ENCODE measurements at places on chromosomes 2 and 18.

GRCh38 chr18:28177828-28178635 lies 1.1 kb upstream of the CDH2 start:
- peak; percentile 5 for DNase-seq

DNA sequence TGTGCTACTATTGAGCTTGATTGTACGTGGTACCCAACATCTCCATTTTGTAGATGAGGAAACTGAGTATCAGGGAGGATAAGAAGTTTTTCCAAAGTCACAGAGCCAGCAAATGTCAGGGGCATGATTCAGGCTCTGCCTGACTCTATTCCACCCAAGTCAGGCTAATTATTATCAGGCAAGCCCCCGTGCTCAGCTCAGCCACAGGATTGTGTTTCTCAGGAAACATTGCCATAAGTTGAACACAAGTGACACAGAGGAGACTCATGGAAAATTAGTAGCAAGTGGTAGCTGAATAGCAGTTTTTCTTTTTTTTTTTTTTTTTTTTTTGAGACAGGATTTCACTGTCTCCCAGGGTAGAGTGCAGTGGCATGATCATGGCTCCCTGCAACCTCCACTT lies 260.5 kb downstream of the C1D start:
- DNase-seq: no peak

GRCh38 chr2:181264441-181264840 lies 192.7 kb upstream of the ITGA4 start:
- DNase-seq: no peak

GRCh38 chr2:102139851-102140250 lies 2.7 kb upstream of the IL1R1 start:
- no peak for DNase-seq

- no peak for DNase-seq
Measured at GRCh38 chr2:235206980-235207579, 255.3 kb downstream of the SH3BP4 start.

GRCh38 chr2:119541476-119541875 lies 2.8 kb upstream of the CFAP221 start:
- no peak for DNase-seq

- no peak for DNase-seq
Measured at GRCh38 chr2:152594022-152594766, 123.1 kb downstream of the PRPF40A start.

- DNase-seq: no peak
Measured at GRCh38 chr2:60302377-60303126, 250.9 kb downstream of the BCL11A start.

GRCh38 chr2:106165561-106165960 lies 28.5 kb downstream of the UXS1 start:
- no peak for DNase-seq

DNA sequence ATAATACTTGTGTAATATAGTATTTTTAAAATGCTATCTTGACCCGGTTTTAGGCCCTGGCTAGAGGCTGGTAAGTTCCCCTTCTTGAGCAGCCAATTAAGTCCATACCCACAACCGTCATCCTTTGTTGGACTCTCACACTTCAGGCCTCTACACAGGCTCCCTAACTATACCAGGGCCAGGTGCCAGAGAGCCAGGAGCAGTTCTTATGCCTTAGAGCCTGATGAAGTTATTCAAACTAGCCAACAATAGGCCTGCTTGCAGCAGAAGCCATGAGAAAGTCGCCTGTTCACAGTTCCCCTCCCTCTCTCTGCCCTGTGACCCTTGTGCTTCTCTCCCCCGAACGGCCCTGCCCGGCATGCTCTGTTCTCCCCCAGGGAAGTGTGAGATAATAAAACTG lies 454.2 kb upstream of the KLHL29 start:
- no peak for DNase-seq

DNA sequence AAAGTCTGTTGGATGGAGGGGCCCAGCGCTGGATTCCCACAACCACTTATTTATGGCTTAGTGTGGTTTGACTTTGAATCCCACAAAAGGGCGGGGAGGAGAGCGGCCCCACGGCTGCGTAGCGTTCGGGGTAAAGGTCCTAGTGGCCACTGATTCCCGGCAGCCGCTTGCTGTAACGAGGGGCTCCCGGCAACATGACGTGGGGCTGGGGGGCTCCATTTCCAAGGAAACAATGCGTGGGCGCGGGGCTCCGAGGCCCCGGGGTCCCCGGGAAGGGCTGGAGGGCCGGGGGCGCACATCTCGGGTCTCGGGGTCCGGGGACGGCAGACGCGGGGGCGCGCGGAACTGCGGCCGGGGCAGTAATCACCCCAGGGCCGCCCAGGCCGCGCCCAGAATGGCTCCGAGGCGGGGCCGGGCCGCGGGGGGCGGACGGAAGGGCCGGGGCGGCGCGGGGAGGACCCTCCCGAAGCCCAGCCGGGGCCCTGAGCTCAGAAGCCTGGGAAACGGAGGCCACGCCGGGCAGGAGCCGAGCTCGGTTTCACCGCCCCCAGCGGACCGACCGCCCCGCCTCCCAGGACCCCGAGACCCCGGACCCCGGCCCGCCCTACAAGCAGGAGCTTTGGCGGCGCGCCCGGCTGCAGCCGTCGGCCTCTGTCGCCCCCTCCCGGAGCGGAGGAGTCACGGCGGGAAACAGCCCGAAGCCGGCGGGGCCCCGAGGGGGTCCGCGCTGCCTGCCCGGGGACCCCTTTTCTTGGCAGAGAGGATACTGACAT lies 11.9 kb upstream of the MLPH start:
- DNase-seq: peak; percentile 53

DNA sequence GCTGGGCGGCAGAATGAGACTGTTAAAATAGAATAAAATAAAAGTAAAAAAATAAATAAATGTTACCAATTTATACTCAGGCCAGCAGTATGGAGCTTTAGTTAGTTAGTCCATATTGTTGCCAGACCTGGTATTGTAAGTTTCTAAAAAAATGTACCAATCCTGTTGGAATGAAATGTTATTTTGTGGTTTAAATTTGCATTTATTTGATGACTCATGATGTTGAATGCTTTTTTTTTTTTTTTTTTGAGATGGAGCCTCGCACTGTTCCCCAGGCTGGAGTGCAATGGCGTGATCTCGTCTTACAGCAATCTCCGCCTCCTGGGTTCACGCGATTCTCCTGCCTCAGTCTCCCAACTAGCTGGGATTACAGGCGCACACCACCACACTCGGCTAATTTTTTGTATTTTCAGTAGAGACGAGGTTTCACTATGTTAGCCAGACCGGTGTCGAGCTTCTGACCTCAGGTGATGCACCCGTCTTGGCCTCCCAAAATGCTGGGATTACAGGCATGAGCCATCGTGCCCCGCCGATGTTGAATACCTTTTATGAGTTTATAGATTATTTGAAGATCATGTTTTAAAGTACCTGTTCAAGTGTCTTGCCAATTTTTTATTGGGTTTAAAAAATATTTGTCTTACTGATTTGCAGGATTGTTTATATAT lies 5.7 kb upstream of the PTPRN start:
- no peak for DNase-seq

DNA sequence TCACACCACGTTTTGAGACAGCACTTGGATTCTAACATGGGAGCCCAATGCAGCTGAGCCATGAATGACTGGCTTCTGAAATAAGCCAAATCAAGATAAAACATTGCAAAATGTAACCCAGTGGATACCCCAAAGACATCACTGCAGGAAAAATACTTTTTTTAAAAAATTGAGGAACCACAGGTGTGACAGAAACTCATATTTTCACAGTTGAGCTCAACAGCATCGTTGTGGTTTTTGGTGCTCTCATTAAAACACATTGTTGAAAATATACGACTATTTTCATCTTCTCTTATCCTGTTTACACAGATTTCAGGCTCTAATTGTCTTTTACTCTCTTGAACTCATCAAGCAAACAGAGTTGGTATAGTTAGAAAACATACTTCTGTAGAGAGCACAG lies 429.3 kb upstream of the VRK2 start:
- no peak for DNase-seq

DNA sequence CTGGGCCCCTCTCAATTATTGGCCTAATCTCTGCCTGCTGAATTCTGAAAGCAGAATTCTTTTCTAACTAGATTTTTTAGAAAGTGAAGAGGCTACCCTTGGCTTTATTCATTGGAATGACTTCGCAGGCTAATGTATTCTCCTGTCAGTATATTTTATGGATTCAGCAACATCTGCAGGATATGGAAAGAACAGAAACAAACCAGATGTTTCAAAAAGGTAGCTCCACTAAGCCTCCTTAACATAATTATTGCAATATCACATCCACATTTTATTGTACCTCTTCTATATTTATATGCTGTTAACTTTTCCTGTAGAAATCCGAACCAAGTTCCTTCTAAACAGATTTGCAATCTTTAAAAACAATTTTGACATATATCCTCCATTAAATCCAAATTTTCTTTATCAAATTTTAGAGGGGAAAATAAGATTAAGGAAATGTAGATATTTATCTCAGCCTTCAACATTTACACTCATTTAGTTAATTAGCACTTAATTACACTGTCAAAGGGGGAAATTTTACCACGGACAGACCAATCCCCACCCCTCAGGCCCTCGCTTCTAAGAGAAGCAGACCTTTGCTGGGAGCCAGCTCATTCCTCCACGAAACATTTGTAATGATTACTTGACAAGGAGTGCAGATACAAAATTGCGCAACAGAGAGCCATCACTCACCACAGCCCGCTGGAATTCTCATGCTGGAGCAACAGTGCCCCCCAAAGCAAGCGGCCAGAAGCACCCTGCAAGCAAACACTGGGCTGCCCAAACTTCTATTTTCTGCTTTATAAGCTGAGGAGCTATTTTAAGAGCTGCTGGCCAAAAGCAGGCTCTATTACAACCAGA lies 253.4 kb downstream of the ETAA1 start:
- peak; percentile 19 for DNase-seq

DNA sequence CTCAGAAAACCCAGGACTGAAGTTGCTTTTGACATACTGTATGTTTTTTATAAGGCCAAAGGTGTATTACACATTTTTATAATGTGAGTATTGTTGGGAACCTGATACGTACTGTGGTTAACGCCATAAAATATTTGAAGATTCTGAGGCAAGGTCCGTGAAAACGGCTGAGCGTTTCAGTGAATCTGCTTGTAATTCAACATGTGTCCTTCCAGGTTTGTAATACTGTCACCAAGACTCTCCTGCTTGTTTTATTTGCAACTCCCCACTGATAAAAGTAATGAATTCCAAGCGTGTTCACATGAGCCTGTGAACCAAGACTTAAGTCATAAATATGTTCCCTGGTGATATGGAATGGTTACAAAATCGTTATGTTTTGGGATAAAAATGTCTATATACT lies 23.9 kb upstream of the FRZB start:
- DNase-seq: no peak

DNA sequence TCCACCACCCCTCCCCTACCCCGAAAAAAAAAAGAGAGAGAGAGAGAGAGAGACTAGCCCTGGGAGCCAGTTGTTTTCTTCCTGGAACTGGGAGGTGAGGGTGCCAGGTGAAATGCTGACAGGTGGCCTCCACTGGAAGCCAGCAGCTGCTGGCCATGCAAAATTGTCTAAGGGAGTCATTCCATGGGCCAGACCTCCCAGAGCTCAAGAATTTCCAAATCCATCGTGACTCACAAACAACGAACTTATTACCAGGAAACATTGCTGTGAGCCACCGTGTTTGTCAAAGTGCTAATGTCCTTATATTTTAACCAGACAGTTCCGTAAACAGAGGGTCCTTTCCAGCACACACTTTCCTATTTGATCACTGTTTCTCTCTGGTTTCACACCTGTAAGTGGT lies 68.5 kb upstream of the PID1 start:
- DNase-seq: no peak

DNA sequence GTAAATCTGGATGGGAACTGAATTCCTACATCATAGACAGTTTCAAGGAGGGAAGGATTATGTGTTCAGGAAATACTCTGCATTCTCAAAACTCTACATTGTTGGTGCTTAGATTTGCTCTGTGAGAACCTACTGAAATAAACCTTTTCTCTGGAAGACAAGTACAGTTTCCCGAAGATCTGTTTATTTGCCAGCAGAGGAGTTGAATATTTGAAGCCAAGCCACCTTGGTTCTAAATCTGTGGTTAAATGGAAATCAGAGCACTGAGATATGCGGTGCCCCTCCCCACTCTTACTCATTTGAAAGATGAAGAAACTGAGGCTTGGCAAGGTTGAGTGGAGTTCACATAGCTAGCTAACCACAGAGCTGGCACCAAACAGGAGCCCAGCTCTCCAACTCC lies 146.3 kb upstream of the CTAGE1 start:
- no peak for DNase-seq

DNA sequence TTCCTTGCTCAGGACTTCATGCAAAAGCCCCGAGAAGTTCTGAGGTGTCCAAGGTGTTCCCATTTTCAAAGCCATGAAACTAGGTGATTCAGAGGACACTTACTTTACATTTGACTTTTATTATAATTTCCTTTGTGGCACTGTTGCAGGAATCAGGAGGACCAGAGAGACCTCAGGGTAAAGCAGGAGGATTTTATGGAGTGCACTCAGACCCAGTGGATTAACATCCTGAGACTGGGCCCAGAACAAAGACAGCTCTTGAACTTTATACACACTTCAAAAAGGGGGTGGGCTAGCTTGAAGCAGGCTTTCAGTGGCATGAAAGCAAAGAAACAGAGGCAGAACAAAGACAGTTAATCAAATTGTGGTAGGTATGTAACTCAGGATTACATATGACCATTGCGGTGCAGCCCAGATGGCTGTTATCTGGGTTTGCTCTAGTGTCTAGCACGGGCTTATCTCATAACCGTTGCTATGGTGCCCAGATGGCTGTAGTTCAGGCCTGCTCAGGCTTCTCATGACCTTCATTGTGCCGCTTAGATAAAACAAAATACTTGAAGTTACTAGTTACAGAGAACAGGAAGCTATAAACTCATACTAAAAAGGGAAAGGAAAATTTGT lies 39.4 kb downstream of the TMEM182 start:
- no peak for DNase-seq

- no peak for DNase-seq
Measured at GRCh38 chr2:3222636-3223035, 155.0 kb downstream of the EIPR1 start.

DNA sequence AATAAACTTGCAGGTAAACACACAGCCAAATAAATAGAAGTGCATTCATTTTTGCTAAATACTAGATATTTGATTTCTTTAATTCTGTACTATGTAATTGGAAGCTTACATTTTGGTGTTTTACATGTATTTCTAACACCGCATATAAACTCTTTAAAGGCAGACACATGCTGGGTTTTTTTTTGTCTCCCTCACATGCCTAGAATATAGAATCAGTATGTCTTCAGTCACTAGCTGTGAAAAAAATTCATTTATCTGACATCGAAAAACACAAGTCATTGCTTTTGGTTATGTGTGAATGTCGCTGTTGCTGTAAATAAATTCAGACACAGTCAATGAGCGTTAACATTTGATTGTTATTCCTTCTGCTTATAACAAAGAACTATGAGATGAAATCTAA lies 1101.0 kb downstream of the DPP10 start:
- DNase-seq: no peak
